ENCODE measurements at places on chromosomes 6 and 20. TPM values are rescaled to one million over a fixed set of nuclear protein-coding genes. Genes with fewer than 3 reads are reported as not detected.

- no peaks in the 10 kb centered on the region for H3K27me3 ChIP-seq
- H3K36me3 ChIP-seq: peaks cover 23% of the 10 kb centered on the region
- no peak overlapping the region for H3K4me3 ChIP-seq
Observed at GRCh38 chr6:24683297-24684296, 16.7 kb downstream of the ACOT13 start.

GRCh38 chr6:38198219-38198618 lies 378.7 kb downstream of the ZFAND3 start:
- no peak overlapping the region for H3K27ac ChIP-seq
- no peaks in the 10 kb centered on the region for H3K27me3 ChIP-seq
- H3K4me1 ChIP-seq: peaks cover 11% of the 10 kb centered on the region
- H3K4me3 ChIP-seq: no peak overlapping the region
- no peak for DNase-seq

- H3K27me3 ChIP-seq: peaks cover 9% of the 10 kb centered on the region
- H3K4me1 ChIP-seq: peaks cover 20% of the 10 kb centered on the region
- H3K36me3 ChIP-seq: peaks cover 6% of the 10 kb centered on the region
- no peak overlapping the region for H3K4me3 ChIP-seq
- no peak for DNase-seq
- H3K27ac ChIP-seq: no peak overlapping the region
Observed at GRCh38 chr20:62878244-62879038, 16.8 kb upstream of the TCFL5 start.

DNA sequence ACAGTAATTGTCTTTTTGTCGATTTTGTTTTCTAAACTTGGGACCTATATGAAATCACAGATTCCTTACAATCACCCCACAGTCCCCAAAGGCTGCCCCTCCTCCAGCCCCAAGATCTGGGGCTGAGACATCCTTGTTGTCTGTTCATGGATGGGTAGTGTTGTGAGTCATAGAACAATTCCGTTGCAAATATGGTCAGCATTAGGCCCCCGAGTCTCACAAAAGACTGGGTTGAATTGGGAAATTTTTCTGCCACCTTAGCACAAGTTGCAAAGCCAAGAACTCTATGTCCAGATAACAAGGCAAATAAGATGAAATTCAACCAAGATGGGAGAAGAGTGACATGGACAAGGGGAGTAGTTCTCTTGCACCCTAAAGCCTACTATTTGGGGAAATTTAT lies 10.5 kb upstream of the TAB2 start:
- no peak overlapping the region for H3K4me3 ChIP-seq
- no peak overlapping the region for H3K27ac ChIP-seq
- H3K27me3 ChIP-seq: no peaks in the 10 kb centered on the region
- H3K36me3 ChIP-seq: no peaks in the 10 kb centered on the region

DNA sequence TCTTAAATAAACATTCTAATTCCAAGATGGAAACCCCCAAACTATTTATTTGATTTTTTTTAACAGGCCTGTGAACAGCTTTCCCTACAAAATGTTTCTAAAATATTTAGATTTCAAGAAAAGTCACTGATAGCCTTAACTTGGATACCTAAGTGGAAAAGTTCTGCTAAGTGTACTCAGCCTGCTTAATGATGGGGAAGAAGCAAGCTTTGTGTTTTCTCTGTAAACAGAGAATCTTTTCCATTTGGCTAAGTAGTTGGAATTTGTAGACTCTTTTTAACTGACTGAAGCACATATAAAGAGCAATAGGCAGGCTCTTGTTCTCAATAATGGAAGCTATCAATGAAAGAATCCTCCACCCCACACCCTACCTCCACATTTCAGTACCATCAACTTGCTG lies 108.2 kb downstream of the KIF6 start:
- peaks cover 28% of the 10 kb centered on the region for H3K4me1 ChIP-seq
- no peaks in the 10 kb centered on the region for H3K27me3 ChIP-seq
- H3K4me3 ChIP-seq: no peak overlapping the region
- DNase-seq: no peak
- no peaks in the 10 kb centered on the region for H3K36me3 ChIP-seq

DNA sequence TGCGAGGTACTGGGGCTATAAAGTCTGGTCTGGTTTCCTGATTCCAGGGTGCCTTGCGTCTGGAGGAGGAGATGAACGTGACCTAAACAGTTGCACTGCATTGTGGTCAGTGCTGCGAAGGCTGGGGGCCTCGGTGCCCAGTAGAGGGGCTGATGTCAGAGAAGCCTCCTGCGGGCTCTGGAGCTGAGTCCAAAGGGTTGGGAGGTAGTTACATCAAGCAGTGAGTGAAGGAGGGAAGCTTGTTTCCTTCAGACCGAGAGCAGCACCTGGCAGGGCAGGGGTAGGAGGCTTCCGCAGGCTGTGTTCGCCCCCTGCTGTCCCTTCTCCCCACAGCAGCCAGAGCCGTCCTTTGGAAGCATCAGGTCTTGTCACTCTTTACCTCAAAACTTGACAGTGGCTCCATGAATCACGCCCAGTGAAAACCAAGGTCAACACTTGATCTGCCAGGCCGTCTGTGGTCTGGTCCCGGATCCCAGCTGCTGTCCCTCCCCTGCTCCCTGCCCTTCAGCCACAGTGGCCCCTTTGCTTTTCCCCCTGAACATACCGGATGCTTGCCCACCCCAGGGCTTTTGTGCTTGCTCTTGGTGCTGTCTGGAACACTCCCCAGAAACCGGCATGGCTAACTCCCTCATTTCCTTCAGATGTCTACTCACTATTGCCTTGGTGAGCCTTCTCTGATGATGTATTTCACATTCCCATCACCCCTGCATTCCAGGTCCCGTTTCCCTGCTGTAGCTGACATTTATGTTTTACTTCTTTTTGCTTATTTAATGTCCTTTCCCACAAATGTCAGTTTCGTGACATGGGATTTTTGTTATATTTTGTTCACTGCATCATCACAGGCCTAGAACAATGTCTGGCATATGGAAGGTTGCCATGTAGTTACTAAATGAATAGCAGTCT lies 7.0 kb downstream of the DYNLRB1 start:
- peaks cover 41% of the 10 kb centered on the region for H3K4me1 ChIP-seq
- DNase-seq: peak; percentile 63
- peak overlapping the region; percentile 23 for H3K27ac ChIP-seq
- H3K27me3 ChIP-seq: no peaks in the 10 kb centered on the region
- H3K4me3 ChIP-seq: peak overlapping the region; percentile 54

DNA sequence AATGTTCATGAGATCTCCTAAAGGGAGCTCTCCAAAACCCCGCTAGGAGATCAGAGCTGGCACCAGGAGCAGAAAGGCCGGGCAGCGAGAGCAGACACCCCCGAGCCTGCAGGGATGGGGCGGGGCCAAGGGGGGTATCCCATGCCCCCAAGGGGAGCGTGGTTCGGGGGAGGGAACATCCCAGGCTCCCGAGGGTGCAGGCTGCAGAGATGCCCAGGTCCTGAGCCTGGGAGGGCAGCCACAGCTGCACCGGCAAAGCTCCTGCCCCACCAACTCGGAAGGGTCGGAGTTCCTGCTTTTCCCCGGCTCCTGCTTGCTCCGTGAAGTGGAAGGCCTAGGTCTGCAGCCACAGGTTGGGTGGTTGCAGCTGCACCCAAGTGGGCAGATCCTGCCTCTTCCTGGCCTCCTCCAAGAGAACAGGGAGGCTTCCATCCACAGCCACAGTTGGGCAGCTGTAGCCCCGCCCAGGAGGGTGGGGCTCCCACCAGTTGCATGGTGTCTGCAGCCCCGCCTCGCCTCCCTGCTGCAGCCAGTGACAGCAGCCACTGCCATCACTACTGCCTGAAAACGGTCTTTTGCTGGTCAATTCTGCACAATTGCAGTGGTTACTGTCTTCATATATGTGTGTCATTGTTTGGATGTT lies 13.4 kb upstream of the GMNN start:
- no peaks in the 10 kb centered on the region for H3K36me3 ChIP-seq
- peaks cover 3% of the 10 kb centered on the region for H3K4me1 ChIP-seq
- DNase-seq: no peak
- no peaks in the 10 kb centered on the region for H3K27me3 ChIP-seq
- H3K4me3 ChIP-seq: no peak overlapping the region

DNA sequence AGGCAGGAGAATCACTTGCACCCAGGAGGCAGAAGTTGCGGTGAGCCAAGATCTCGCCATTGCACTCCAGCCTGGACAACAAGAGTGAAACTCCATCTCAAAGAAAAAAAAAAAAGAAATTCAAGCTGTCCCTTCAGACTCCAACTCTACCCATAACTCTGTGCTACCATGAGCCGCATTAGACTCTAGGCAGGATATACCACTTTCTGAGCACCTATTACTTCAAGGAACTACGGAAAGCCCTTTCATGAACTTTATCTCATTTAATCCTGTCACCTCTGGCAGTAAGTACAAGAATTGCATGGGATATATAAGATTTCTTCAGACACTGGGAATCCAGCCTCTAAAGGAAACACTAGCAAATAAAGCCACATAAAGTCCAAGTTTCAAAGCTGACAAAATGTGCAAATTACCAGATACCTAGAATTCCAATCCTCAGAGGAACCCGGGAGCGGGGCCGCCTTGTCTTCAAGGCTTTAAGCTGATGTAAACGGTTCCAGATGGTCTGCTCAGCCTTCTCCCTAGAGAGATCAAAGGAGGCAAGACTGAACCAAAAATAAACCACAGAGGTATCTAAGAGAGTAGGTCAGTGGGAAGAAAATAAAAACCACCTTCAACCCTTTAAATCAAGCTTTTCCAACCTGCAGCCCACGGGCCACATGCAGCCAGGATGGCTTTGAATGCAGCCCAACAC lies 9.4 kb downstream of the CDK5RAP1 start:
- no peaks in the 10 kb centered on the region for H3K4me1 ChIP-seq
- H3K36me3 ChIP-seq: peaks cover 26% of the 10 kb centered on the region
- no peak for DNase-seq
- H3K27ac ChIP-seq: no peak overlapping the region
- no peak overlapping the region for H3K4me3 ChIP-seq

GRCh38 chr6:34272013-34272926 lies 23.5 kb upstream of the SMIM29 start:
- peaks cover 5% of the 10 kb centered on the region for H3K36me3 ChIP-seq
- H3K4me1 ChIP-seq: peaks cover 4% of the 10 kb centered on the region
- no peak overlapping the region for H3K27ac ChIP-seq
- no peak overlapping the region for H3K4me3 ChIP-seq

DNA sequence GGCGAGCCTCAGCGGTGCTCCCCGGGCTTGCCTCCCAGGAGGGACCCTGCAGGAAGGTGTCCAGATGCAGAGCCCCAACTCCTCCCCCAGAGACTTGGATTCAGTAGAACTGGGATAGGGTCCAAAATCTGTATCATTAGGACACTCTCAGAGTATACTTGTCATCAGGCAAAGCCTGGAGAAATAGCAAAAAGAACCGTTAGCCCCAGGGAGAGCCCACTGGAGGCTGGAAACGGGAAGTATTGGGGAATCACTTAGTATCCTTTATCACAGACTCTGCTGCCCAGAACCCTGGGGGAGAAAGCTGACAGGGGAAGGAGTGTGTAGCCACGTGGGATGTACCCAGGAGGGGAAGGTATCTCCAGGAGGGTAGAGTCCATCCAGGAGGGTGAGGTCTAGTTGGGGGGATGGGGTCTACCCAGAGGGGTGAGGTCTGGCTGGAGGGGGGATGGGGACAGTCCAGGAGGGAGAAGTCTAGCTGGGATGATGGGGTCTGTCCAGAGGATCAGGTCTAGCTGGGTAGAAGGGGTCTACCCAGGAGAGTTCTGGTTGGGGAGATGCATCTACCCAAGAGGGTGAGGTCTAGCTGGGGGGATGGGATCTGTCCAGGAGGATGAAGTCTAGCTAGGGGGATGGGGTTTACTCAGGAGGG lies 107.2 kb downstream of the LY86 start:
- peaks cover 20% of the 10 kb centered on the region for H3K27me3 ChIP-seq
- H3K4me3 ChIP-seq: no peak overlapping the region

- H3K4me1 ChIP-seq: no peaks in the 10 kb centered on the region
- H3K4me3 ChIP-seq: no peak overlapping the region
- no peaks in the 10 kb centered on the region for H3K36me3 ChIP-seq
- no peak for DNase-seq
Observed at GRCh38 chr6:46749731-46750130, 3.0 kb downstream of the ANKRD66 start.

DNA sequence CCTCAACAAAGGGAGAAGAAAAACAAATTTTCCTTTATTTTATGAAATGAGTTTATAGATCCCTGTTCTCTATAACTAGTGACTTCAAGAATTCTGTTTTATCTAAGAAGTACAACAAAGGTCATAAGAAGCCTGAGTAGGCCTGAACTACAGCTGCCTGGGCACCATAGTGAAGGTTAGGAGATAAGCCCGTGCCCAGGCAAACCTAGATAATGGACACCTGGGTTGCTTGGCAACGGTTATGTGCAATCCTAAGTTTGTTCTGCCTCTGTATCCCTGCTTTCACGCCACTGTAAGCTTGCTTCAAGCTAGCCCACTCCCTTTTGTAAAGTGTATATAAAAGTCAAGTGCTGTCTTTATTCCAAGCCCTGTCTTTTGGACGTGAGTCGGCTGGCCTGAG lies 23.2 kb downstream of the SCGN start:
- no peaks in the 10 kb centered on the region for H3K4me1 ChIP-seq
- H3K27me3 ChIP-seq: peaks cover 8% of the 10 kb centered on the region
- H3K27ac ChIP-seq: no peak overlapping the region
- H3K36me3 ChIP-seq: no peaks in the 10 kb centered on the region
- DNase-seq: no peak
- no peak overlapping the region for H3K4me3 ChIP-seq

DNA sequence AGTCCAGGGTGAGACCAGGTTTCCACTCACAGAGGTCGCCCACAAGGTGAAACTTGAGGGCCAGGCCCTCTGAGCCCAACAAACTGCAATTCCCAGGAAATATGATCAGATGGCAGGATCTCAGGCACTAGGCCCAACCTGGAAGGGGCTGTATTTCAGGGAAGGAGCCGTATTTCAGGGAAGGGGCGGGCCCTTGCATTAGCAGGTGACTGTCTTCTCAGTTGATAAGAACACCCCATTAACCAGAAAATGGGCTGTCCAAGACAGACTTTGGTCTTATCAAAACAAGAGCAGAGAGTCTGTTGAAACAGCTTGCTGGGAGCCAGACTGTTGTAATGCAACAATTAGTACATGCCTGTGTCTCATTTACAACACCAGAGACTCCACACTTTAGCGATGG lies 10.9 kb upstream of the BNIP5 start:
- H3K27me3 ChIP-seq: no peaks in the 10 kb centered on the region
- no peak for DNase-seq
- no peak overlapping the region for H3K27ac ChIP-seq
- no peaks in the 10 kb centered on the region for H3K36me3 ChIP-seq
- peaks cover 10% of the 10 kb centered on the region for H3K4me1 ChIP-seq
- H3K4me3 ChIP-seq: no peak overlapping the region

DNA sequence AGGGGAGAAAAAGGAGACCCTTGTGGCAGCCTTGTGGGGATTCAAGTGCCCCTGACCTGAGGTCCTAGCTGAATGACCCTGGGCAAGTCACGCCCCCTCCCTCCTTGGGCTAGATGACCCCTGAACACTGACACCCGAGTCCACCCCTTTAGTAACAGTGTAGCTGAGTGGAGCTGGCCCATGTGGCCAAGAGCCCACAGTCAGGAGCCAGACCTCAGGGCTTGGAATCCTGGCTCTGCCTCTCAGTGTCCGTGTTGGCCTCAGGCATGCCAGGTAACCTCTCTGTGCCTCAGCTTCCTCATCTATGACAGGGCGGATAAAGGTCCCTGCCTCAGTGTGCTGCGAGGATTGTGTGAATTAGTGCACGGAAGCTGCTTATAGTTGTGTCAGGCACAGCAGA lies 14.3 kb downstream of the IP6K3 start:
- H3K27me3 ChIP-seq: no peaks in the 10 kb centered on the region
- no peaks in the 10 kb centered on the region for H3K36me3 ChIP-seq
- no peak overlapping the region for H3K27ac ChIP-seq

The SAMD10 gene
- 8.0 TPM for total RNA-seq

The BPIFB1 gene
- total RNA-seq: not detected

The MMP24 gene
- total RNA-seq: 2.9 TPM

The BPI gene
- not detected for total RNA-seq

The MYT1 gene
- total RNA-seq: 4.3 TPM

The RBPJL gene
- total RNA-seq: not detected

The MLN gene
- not detected for total RNA-seq

The TOX2 gene
- 3.3 TPM for total RNA-seq

The CPNE5 gene
- 0.54 TPM for total RNA-seq
